ENCODE measurements at places on chromosomes 1 and 21. TPM values are rescaled to one million over a fixed set of nuclear protein-coding genes. Genes with fewer than 3 reads are reported as not detected.

- H3K36me3 ChIP-seq, result no peaks in the 10 kb centered on the region
- no peak overlapping the region for H3K27ac ChIP-seq
- no peaks in the 10 kb centered on the region for H3K4me1 ChIP-seq
- no peaks in the 10 kb centered on the region for H3K27me3 ChIP-seq
These were observed 63.4 kb upstream of the PDE4B start for GRCh38 chr1:65729259-65729658.

GRCh38 chr1:201025571-201026002 lies 2.1 kb upstream of the KIF21B start:
- no peak overlapping the region for H3K4me3 ChIP-seq
- no peak for DNase-seq
- no peaks in the 10 kb centered on the region for H3K27me3 ChIP-seq
- H3K4me1 ChIP-seq, result peaks cover 7% of the 10 kb centered on the region
- H3K36me3 ChIP-seq, result no peaks in the 10 kb centered on the region

- no peaks in the 10 kb centered on the region for H3K27me3 ChIP-seq
- no peak for DNase-seq
- H3K27ac ChIP-seq, result peak overlapping the region; percentile 81
- H3K36me3 ChIP-seq, result no peaks in the 10 kb centered on the region
These were observed 81.3 kb downstream of the LRRC8D start for GRCh38 chr1:89901957-89902669.

The MRPS6 gene
- total RNA-seq, result 75.7 TPM

The PLD5 gene
- total RNA-seq, result 0.33 TPM

Data from thyroid gland (tissue), 4 donors.